Mononuclear cell (primary cell): ENCODE measurements at places on chromosomes 12 and 14. TPM values are rescaled to one million over a fixed set of nuclear protein-coding genes. Genes with fewer than 3 reads are reported as not detected.

Gene TAS2R13
- 0.94 TPM for total RNA-seq

Gene CLEC14A
- not detected for total RNA-seq

Gene RPGRIP1
- total RNA-seq: 0.42 TPM

Gene KRT81
- total RNA-seq: not detected

Gene SERPINA6
- not detected for total RNA-seq

Gene CTSG
- not detected for total RNA-seq

Gene CFAP251
- 0.21 TPM for total RNA-seq

Gene CBLN3
- total RNA-seq: 0.84 TPM

Gene TSFM
- 17.2 TPM for total RNA-seq

Gene PLXNC1
- total RNA-seq: 40.4 TPM

Gene NKX2-8
- not detected for total RNA-seq

Gene RGS6
- 2.5 TPM for total RNA-seq

Gene LAG3
- 0.31 TPM for total RNA-seq

Gene KCNJ8
- total RNA-seq: not detected

Gene PGF
- total RNA-seq: not detected

Gene MDGA2
- total RNA-seq: not detected

Gene FGD6
- 5.2 TPM for total RNA-seq

Gene CD163
- total RNA-seq: 13.1 TPM

Gene CMA1
- not detected for total RNA-seq

Gene EIF2S3B
- 19.1 TPM for total RNA-seq

Gene SERPINA1
- 453 TPM for total RNA-seq

Gene IL22
- not detected for total RNA-seq

Gene LTBR
- 29.8 TPM for total RNA-seq

Gene NOS1
- total RNA-seq: not detected

Gene FCF1
- total RNA-seq: 25.8 TPM

Gene LPAR5
- 4.1 TPM for total RNA-seq

Gene CIPC
- 10.9 TPM for total RNA-seq

Gene RPS6KA5
- 12.5 TPM for total RNA-seq

Gene ZBTB39
- total RNA-seq: 12.8 TPM

Gene HOTAIR
- total RNA-seq: not detected

Gene CLEC7A
- 177 TPM for total RNA-seq

Gene SLC25A47
- total RNA-seq: 0.10 TPM

Gene KCNH5
- total RNA-seq: not detected

Gene AQP6
- total RNA-seq: not detected

Gene SIRT4
- total RNA-seq: 0.10 TPM

Gene KRT71
- not detected for total RNA-seq

Gene TMEM233
- total RNA-seq: not detected

Gene VWF
- 0.63 TPM for total RNA-seq

Gene TDRD9
- 2.5 TPM for total RNA-seq

Gene FGD4
- total RNA-seq: 17.3 TPM

Gene TAS2R8
- 0.21 TPM for total RNA-seq

Gene PRIMA1
- not detected for total RNA-seq

Gene BICDL1
- total RNA-seq: 60.9 TPM

Gene IAPP
- not detected for total RNA-seq

Gene SLC7A8
- total RNA-seq: 0.21 TPM

Gene WNK1
- 94.1 TPM for total RNA-seq

Gene KRT74
- 0.10 TPM for total RNA-seq

Gene KCNA5
- 0.10 TPM for total RNA-seq

Gene TMTC1
- total RNA-seq: 3.8 TPM

Gene LDHB
- 571 TPM for total RNA-seq

Gene APOF
- not detected for total RNA-seq

Gene AICDA
- total RNA-seq: not detected

Gene HOXC10
- total RNA-seq: not detected

Gene GDF3
- total RNA-seq: not detected

Gene INSM2
- total RNA-seq: not detected

Gene RNASE1
- total RNA-seq: not detected

Gene UNC79
- total RNA-seq: not detected

Gene OTX2
- total RNA-seq: not detected

Gene KRT77
- total RNA-seq: not detected
